ENCODE measurements at places on chromosomes 6 and 20.
A peak's percentile ranks its signal among the peaks of the same experiment; 100 is the strongest.

DNA sequence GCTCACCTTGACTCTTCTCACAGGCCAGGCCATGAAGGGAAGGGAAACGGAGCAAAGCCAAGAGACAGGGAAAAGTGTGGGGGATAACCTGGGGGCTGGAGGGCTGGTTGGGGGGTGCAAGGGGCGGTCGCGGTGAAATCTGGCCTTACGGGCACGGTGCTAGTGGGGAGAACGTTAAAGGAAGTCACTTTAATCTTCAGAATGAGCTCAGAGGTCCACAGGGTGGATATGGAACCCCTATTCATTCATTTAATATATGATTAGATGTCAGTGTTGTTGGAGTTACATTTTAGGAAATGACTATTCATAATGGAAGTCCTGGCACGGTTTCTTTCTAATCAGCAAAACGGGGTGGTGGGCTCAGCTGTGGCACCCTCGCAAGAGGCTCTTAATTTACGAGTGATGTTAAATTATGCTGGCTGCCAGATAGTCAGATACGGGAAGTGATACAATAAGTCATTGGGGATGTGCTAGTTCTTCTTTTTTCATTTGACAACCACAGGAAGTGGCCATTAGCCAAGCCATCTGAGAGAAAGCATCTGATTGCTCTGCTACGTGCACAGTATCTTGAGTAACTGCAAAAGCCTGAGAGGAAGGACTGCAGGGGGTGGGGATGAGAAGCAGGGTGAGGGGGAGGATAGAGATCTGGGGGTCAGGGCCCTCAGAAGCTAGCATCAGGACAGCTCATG, 253.0 kb downstream of the QKI start:
- peak; percentile 15 for DNase-seq

DNA sequence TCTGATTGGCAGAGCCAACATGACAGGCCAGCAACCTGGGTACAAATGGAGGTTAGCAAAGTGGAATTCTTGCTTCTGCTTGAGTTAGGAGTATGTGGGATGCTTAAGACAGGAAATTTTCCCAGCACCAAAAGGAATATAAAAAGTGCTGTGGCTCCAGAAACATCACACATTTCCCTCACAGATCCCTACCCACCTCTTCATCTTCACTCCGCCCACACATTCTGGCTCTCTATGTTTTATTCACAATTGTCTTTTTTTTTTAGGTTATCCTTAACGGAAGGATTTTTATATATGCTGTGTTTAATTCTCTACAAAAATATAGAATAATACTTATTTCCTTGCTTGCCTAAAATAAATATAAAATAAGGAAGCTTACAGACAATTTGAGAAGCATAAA, 563.3 kb upstream of the HS3ST5 start:
- no peak for DNase-seq

- no peak for DNase-seq
These were observed 79.0 kb downstream of the SH3BGRL2 start for GRCh38 chr6:79710127-79710526.

DNA sequence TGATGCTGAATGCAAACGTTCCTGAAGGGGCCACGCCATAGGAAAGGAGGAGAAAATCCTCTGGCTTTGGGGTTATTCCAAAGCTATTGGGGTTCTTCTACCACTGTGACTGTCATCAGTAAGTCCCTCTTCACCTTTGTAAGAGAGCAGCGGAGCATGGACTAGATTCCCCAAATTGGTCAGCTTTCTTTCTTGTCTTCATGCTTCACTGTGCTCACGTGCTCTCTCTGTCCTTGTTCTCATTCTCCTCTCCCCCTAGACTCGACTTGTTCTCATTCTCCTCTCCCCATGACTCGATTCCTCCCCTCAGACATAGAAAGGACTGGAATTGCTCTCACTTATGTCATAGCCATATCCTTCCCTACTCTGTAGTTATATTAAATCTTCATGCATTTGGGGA, 54.8 kb upstream of the ADGRG6 start:
- DNase-seq: no peak

- no peak for DNase-seq
These were observed 53.6 kb downstream of the SNX5 start for GRCh38 chr20:17914957-17915356.

- DNase-seq: no peak
These were observed 288.8 kb downstream of the BTBD9 start for GRCh38 chr6:38350942-38351341.

- DNase-seq: no peak
These were observed 312.0 kb downstream of the MMUT start for GRCh38 chr6:49151033-49151432.

- no peak for DNase-seq
These were observed 590 bp upstream of the MAP1LC3A start for GRCh38 chr20:34557936-34558319.

- DNase-seq: no peak
These were observed 189.1 kb upstream of the TCF21 start for GRCh38 chr6:133699741-133700385.

- no peak for DNase-seq
These were observed 16.9 kb upstream of the APMAP start for GRCh38 chr20:25009218-25010145.

GRCh38 chr6:53723331-53723730, 57.8 kb upstream of the KLHL31 start:
- DNase-seq: no peak

DNA sequence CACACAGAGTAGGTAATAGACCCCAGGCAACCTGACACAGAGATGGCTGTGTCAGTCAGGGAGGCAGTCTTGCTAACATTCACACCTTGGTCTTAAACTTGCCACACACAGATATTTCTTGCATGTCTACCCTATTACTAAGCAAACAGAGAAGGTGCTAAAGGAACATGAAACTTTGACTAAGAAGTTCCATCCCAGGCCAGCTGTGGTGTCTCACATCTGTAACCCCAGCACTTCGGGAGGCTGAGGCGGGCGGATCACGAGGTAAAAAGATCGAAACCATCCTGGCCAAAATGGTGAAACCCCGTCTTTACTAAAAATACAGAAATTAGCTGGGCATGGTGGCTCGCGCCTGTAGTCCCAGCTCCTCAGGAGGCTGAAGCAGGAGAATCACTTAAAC, 222.4 kb upstream of the JARID2 start:
- DNase-seq: peak; percentile 54

DNA sequence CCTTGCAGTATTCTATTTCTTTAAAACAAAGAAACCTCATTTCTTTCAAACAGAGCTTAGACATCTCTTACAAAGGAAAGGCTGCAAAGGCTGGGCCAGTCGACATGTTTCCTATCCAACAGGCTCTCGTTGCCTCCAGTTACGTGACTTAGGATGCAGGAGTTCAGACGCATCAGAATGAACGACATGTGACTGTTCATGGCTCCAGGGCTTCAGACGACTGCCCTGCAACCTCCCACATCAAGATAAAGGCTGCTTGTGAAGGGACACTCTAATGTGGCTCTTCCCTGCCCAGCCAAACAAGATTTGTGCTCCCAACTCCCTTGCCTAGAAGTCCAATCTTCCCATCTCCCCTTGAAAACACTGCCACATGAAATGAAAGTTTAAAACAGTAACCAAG, 14.3 kb upstream of the NEDD9 start:
- no peak for DNase-seq
